BE2C (cell line): ENCODE measurements at places on chromosomes 12 and 14.

- DNase-seq, result no peak
Measured at GRCh38 chr12:23950775-23951451, 1.4 kb upstream of the SOX5 start.

DNA sequence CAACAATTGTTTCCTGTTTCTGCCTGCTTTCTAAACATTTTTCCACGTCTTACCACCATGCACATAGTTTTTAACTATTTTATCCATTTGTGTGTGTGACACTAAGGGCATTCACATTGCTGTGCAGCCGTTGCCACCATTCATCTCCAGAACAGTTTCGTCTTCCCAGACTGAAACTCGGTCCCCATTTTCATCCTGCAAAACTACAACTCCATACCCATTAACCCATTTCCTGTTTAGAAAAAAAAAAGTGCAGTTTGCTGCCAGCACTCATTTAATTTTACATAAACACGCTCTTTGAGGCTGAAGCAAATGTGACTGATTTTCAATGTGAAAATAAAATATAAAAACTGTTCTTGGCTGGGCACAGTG is 15.5 kb downstream of the UBC start:
- DNase-seq, result no peak

- no peak for DNase-seq
Measured at GRCh38 chr14:29895591-29896083, 32.0 kb downstream of the PRKD1 start.

DNA sequence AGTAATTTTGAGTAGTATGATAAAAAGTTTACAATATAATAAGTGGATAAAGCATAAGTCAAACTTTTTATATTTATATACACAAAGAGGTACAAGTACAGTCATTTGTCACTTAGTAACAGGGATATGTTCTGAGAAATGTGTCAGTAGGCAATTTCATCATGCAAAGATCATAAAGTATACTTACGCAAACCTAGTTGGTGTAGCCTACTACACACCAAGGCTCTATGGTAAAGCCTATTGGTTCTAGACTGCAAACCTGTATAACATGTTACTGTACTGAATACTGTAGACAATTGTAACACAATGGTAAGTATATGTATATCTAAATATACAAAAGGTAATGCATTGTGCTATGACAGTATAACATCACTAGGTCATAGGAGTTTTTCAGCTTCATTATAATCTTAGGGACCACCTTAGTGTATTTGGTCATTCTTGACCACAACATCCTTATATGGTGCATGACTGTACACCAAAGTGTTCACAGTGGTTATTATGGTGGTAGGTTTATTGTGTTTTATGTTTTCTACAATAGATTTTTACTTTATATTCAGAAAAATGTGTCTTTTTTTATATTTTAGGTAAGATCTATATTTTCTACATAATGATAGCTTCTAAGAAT is 14.9 kb upstream of the SCFD1 start:
- no peak for DNase-seq

- DNase-seq, result no peak
Measured at GRCh38 chr12:75115748-75116147, 93.9 kb downstream of the KCNC2 start.

GRCh38 chr12:49527361-49528130 is 11.3 kb upstream of the KCNH3 start:
- peak; percentile 60 for DNase-seq

DNA sequence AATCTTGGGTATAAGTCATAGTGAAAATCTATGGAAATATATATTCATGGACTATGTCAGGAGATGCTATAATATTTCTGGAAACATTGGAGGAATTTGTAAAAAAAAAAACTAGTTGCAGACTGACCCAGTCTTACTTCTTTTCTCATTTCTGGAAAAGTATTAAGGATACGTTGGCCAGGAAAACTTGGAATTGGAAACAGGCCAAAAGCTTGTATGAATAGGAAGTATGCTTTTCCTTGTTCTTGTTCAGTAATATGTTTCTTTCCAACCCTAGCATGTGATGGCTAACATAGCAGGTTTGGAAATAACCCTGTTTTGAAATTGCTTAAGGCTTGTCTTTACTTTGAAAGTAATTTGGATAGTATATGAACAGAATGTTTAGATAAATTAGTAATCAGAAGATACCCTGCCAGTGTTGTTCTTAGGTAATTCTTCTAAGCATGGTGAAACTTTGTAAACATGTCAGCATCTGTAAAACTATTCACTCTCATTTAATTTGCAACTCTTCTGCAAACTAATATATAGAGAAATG is 316.2 kb downstream of the NPAS3 start:
- DNase-seq, result no peak
